ENCODE measurements at places on chromosomes 4 and X.

DNA sequence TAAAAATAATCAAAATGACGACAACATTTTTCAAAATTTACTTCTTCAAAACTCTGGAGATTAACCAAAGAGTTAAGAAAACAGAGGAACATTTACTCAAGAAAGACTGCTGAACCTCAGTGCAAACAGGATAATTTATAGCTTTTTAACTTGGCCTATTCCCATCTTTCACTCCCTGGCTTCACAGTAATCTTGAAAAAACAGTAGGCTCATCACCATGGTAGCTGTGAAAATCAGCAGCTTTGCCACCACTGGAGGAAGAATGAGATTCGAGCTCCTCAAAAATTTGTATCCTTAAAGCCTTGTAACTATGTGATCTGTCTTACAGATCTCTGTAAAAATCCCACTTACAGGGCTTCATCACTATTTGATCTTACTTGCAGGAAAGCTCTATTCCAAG is 447.7 kb upstream of the CTSO start:
- no peak for DNase-seq

GRCh38 chr4:142347241-142347640 is 498.9 kb downstream of the INPP4B start:
- DNase-seq, result no peak

DNA sequence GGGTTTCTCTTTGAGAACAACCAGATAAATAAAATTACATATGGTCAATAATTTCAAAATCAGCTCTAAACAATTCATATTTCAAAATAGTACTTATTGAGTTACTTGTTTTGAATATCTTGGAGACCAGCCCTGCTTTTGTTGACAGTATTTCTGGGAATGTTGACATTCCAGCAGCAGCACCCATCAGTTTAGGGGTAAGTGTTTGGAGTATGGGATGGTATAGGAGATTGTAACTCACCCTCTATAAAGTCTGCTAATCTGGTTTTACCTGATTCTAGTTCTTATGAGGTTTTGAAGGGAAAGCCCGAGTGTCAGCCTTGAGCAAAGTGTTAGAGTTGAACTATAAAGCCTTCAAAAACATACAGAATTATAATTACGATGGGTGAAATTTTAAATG is 139.2 kb upstream of the ANKRD50 start:
- no peak for DNase-seq

DNA sequence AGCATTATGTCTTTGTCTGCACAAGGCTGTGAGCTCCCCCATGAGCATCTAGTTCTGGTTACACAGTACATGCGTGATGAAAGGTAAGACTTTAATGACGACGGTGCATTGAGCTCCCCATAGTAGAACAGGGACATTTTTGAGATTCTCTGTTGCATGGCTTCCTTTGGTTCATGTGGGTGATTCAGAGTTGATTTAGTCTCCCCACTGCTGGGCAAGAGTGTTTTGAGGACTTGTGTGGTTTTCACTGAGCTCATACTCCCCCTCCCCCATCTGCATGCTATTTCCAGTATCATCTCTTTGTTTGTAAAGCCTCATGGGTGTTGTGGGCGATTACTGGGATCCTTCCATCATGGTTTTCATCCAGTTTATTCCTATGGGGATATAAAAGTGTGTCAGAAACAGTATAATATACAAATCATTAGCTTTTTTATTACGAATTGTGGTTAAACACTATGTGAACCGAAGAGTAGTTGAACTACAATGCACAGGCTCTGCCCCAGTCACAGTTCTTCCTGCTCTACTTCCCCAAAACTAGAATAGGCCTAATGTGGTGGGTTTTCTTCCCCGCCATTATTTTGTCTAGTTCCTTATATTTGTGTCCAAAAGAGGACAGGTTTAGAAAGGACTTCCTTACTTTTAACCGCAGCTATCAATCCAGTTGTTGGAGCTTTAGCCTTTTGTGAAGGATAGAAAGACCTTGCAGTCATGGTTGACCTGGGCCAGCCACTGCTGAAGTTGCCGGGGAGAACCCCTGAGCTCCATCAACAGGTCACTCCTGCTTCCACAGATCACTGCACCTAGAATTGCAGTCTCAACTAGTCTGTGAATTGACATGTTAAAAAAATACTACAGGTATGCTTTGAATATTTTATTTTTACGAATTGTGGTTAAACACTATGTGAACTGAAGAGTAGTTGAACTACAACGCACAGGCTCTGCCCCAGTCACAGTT is 30.4 kb downstream of the KIT start:
- no peak for DNase-seq

DNA sequence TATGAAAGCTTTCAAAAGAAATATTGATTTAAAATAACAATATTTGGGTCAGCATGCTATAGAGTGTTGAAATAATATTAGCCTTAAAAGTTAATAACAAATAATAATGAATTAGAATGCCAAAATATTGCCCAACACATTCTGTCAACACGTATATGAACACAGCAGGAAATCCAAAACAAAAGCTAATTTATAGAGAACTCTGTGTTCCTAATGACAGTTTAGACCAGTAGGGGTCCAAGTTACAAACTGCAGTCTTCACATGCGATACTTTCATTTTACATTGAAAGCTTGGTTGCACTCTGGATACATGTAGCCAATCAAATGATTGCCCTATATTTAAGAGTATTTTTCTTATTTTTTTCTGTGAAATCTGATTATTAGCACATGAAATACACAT is 274.4 kb downstream of the DCTD start:
- DNase-seq, result no peak

DNA sequence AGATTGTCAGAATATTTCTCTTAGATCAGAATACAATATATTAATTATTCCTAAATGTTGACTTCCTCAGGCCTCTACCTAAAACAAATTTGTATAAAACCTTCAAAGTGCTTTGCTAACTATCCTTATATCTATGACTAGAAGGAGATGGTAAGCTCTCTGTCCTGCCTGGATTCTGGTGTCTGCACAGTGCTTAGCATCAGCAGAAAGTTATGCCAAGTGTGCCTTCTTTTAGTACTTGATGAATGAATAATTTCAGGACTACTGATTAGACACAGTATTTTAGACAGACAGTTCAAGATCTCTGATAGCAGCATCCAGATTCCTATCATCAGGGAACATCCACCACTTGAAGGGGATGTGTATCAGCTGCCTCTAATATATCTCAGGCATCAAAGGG is 242.4 kb upstream of the TLL1 start:
- no peak for DNase-seq

- DNase-seq, result no peak
These were observed 9.9 kb downstream of the USP9X start for GRCh38 chrX:41095174-41095573.

DNA sequence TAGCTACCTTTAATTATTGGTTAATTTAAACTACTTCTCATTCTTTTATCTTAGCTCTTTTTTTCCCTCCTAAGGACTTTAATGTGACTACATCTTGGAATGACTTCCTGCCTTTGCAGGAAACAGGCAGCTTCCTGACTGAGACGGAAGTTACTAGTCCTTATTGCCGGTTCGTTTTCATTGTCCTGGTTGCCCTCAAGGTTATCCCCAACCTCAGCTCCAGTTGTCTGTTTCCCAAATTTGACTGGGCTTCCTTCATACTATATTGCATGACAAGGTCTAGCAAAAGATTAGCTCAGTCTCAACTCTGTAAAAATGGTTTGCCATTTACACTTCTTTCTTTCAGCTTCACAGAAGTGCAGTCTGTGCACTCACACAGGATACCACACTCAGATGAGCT is 109.9 kb upstream of the DDX53 start:
- no peak for DNase-seq

DNA sequence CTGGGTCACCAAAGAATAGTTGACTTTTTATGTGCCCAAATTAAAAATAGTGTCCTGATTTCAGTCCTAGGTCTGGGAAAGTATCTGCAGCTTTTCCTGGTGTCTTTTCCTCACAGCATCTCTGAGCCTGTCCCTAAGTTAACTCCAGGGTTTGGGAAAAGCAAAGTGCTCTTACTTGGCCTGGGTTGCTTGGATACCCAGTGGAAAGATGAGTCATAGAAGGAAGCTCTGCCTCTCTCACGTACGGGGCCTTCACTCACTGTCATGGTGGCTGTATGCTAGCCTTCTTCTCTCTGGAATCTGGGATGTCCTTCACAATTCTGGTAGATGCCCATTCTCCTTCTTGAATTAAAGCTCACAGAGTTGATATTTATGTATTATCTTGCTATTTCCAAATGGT is 607.3 kb downstream of the ANKRD50 start:
- DNase-seq, result no peak

DNA sequence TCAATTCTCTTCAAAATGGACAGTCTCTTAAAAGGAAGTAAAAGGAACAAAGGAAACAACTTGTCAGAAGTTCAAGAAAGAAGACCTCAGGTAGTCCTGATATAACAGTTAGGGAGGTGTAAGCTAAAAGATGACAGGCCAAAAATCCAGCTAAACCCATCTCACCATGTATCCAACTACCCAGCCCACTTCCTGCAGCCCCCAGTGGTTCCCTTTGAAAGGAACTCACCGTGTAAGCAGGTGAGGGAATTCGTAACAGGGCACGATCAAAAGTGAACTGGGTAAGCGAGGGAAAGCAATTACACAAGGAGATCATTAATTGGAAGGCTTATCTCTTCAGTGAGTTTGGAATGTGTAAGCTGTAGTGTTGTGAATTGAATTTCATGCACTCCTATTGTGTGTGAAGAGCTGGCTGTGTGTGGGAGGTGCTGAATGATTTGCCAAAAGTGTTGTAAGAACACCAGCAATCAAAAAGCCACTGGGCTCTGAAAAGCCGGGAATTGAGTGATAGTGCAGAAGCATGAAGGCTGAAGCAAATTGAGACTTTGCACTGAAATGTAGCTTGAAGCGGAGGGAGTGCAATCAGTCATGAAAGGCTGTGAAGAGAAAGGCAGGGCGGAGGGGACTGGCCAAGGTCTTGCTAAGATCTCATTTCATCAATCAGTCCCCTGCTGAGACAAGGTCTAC is 914.2 kb upstream of the LCORL start:
- no peak for DNase-seq

DNA sequence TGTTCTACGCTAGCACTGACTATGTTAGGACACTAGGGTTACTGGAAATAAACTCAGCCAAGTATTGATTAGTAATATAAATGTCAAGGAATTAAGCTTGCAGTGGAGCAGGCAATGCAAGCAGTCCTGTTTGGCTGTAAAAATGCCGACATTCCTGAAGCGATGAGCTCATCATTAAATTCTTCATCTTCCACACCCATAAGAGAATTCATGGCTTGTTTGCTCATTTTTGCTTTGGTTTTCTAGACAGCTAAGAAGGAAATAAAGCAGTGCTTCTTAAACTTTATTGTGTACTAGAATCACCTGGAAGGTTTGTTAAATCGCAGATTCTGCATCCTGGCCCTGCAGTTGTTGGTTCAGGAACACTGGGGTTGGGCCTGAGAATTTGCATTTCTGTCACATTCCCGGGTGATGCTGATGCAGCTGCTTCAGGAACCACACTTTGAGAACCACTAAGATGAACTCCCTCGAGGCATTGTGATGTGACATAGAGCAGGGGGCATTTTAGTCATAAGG is 17.8 kb downstream of the ANXA3 start:
- no peak for DNase-seq

GRCh38 chr4:37892641-37893040 is 1.8 kb downstream of the TBC1D1 start:
- DNase-seq, result no peak

GRCh38 chrX:105648732-105649131 is 173.6 kb upstream of the NRK start:
- DNase-seq, result no peak

DNA sequence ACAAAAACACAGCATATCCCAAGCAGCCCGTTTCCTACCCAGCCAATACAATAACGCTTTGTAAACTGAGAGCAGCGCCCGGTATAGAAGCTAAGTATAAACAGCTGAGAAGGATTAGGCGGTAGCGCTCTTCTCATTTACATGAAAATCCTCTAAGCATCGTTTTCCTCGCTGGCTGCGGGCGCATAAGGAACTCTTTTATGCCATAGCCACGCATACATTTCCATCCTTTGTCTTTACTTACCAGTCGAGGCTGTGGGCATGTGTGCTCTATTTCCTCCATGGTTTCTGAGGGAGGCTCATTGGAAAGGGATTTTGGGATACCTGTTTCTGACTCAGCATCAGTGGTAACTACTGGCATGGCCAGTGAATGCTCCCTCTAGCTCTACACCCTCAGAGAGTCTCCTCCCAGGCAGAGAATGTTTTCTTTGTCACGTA is 383 bp downstream of the PCYT1B start:
- no peak for DNase-seq

GRCh38 chr4:110959041-110959643 is 336.3 kb upstream of the PITX2 start:
- no peak for DNase-seq

DNA sequence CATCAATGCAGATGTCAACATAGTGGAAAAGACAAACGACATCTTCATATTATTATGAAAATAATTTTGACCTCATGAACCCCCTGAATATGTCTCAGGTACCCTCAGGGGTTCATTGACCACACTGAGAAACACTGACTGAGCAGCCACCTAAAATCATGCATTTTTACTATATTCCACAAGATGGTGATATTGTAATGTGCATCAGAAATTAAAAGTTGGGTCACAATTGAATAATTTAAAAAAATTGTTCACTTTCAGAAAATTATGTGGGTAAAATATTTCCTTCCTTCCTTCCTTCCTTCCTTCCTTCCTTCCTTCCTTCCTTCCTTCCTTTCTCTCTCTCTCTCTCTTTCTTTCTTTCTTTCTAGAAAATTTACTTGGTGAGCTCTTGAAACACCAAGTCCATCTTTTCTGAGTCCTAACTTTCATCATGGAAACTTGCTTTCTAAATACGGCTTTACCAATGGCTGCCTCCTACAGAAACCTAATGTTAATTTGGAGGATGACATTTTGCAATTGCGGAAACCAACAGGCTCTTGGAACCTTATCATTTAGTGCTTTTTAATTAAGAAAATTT is 103.6 kb downstream of the RTL3 start:
- no peak for DNase-seq

- DNase-seq, result no peak
These were observed 24.8 kb downstream of the KLHL15 start for GRCh38 chrX:24002167-24002566.

DNA sequence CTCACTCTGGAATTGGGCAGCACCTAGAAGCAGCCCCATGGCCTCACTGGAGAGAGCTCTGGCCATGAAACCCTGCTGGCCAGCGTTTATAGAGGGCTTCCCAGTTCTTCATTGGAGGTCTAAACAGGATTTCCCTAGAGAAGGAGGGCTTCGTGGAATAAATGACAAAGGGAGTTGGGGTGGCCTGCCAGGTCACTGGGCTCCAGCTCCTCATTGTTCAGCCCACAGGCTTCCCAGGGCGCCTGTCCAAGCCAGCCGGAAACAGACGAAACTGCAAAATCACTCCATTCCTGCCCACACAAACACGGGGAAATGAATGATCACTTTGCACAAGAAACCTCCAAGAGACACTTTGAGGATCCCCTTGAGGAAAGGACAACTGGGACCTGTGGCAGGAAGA is 189.7 kb downstream of the TSPAN5 start:
- no peak for DNase-seq
